ENCODE measurements at places on chromosomes 16 and 17.

- DNase-seq: peak; percentile 58
Measured at GRCh38 chr17:2068031-2068518, 13.2 kb downstream of the HIC1 start.

GRCh38 chr16:23195366-23195978 lies 12.9 kb downstream of the SCNN1G start:
- DNase-seq: no peak

DNA sequence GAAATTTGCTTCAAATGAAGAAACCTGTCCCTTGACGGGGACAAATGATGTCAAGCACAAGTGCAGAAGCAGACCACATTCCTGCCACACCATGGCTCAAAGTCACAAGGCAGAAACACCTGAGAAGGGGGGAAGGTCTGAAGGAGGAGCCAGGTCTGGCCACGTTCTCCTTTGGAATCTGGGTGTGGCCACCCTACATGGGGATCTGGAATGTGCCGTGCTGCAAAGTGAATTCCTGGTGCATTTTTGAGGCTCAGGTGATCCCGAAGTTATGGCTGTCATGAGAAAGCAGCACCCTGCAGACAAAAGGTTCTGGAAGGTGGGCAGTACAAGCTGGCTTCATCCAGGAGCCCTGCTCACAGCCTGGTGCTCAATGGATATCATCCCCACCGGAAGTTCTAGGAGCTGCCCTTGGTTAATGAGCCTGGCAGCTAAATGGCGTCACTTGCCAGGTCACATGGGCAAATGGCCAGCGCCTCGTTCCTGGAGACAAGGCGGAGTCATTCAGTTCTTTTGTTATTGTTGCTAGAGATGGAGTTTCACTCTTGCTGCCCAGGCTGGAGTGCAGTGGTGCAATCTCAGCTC lies 20.1 kb upstream of the ADCY9 start:
- no peak for DNase-seq

GRCh38 chr16:51119556-51119955 lies 31.5 kb downstream of the SALL1 start:
- DNase-seq: no peak

DNA sequence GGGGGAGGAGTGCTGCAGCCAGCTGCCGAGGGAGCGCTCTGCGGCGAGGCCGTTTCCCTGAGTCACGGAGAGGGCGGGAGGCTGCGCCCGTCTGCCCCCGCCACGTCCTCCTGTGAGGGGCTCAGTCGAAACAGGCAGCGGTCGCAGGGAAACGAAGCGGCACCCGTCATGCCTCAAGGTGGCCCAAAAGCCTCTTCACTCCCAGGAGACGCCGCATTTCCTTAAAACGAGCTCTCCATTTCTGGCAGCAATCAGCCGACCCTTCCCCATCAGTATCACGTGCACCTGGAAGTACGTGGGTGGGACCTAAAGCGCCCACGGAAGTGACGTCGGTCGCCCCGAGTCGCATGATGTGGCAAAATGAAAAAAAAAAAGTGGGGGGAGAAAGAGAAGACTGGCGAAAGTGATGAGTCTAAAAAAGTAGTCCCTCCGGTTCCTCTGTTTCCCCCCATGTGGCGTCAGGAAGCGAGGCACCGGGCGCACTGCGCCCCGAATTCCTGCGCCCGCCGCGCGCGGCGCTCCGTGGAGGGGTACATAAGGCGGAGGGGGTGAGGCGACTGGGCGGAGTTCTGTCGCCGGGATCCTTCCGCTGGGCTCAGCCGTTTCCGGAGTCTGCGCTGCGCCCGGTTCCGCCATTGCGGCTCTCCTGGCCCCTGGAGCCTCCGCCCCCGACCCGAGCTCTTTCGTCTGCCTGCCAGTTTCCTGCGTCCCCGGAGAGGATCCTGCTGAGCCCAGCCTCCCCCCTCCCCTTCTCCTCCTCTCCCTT lies at the start of gene CLTC:
TSS of gene CLTC (plus strand) at position 598 of the 766 bp plus-strand sequence. CDS start 237 bp downstream, outside the sequence.
- peak; percentile 97 for DNase-seq

GRCh38 chr16:9199311-9199710 lies 107.9 kb downstream of the HAPSTR1 start:
- peak; percentile 54 for DNase-seq

DNA sequence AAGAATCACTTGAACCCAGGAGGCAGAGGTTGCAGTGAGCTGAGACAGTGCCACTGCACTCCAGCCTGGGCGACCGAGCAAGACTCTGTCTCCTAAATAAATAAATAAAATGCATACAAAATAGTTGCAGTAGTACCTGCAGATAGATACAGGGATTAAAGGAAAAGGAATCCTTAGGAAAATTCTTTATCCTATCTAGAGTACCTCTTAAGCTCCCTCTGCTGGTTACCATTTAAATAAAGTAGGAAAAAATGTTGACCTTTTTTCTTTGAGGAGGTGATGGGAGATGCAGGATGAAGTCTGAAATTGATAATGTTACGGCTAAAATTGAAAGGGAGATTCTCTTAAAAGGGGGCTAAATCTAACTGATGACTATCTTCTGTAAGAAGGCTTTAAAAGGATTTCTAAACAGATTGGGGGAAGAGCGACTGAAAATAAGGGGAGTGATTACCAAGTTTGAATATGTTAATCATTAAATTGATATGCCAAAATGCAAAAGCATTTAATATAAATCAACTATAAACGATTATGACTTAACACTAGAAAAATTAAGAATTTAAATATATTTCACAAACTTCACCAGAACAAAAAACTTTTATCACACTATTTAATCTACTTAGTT lies 29.4 kb downstream of the C16orf87 start:
- DNase-seq: no peak

- DNase-seq: no peak
Measured at GRCh38 chr17:66255527-66255971, 26.3 kb upstream of the APOH start.

DNA sequence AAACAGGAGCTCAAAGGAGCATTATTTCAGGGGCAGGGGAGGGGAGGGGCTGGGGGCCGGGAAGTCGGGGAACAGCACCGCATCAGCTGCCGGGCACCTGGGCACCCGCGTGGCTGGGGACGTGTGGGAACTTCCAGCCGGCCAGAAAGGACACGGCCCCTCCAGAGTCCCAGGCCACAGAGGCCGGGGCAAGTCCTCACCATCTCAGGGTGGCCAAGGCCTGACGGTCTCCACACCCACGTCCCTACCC lies 1.1 kb downstream of the PGAP6 start:
- no peak for DNase-seq

- DNase-seq: no peak
Measured at GRCh38 chr17:40108970-40109824, 8.8 kb upstream of the NR1D1 start.

All from right forelimb (tissue), 1 donor.